ENCODE measurements at places on chromosomes 6 and 20.
A peak's percentile ranks its signal among the peaks of the same experiment; 100 is the strongest.

GRCh38 chr20:35007891-35008290, 52.2 kb downstream of the MYH7B start:
- no peak for DNase-seq

- peak; percentile 8 for DNase-seq
These were observed 115.2 kb downstream of the MRPL14 start for GRCh38 chr6:44012078-44012493.

GRCh38 chr6:88262332-88262731, 96.2 kb upstream of the CNR1 start:
- no peak for DNase-seq

DNA sequence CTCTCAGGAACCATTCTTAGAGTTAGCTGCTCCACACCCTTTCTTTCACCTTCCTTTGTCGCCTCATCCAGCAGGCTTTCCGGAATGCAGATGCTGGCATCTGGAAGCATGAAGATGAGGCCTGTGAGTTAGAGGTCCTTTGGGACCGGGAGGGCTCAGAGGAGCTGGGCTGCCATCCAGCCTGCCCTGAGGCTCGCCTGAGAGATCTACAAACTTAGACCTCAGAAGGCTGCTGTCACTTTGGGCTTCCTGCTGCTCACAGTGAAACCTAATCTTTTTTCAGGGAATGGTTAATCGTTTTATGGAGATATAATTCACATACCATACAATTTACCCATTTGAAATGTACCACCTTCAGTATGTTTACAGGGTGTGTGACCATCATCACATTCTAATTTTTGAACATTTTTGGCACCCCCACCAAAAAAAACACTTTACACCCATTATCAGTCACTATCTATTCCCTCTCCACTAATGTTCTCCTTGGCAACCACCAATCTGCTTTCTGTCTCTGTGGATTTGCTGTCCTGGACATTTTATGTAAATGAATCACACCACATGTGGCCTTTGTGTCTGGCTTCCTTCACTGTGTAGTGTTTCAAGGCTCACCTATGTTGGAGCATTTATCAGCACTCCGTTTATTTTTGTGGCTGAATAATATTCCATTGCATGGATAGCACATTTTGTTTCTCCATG, 20.0 kb upstream of the MPC1 start:
- DNase-seq: no peak

- DNase-seq: no peak
These were observed 70.1 kb upstream of the RPS6KA2 start for GRCh38 chr6:166697113-166697512.

DNA sequence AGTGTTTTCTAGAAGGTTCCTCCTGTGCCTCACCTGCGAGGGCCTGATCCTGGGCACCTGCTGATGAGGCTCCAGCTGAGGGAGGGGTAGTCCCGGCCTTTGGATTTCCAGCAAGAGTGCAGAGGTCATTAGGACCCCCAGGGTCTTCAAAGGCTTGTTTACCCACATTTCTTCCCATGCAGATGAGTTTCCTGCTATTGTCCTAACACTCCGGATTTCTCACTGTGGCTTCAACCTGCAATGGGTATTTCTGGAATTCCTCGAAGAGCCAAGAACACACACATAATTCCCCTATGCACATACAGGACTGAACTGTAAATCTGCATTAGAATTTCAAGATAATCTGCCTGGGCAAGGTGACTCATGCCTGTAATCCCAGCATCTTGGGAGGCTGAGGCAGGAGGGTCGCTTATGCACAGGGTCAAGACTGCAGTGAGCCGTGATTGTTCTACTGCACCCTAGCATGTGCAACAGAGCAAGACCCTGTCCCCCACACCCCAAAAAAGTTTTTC, 53.9 kb downstream of the ADNP start:
- no peak for DNase-seq

- no peak for DNase-seq
These were observed 46.3 kb downstream of the HBS1L start for GRCh38 chr6:135008072-135008940.

DNA sequence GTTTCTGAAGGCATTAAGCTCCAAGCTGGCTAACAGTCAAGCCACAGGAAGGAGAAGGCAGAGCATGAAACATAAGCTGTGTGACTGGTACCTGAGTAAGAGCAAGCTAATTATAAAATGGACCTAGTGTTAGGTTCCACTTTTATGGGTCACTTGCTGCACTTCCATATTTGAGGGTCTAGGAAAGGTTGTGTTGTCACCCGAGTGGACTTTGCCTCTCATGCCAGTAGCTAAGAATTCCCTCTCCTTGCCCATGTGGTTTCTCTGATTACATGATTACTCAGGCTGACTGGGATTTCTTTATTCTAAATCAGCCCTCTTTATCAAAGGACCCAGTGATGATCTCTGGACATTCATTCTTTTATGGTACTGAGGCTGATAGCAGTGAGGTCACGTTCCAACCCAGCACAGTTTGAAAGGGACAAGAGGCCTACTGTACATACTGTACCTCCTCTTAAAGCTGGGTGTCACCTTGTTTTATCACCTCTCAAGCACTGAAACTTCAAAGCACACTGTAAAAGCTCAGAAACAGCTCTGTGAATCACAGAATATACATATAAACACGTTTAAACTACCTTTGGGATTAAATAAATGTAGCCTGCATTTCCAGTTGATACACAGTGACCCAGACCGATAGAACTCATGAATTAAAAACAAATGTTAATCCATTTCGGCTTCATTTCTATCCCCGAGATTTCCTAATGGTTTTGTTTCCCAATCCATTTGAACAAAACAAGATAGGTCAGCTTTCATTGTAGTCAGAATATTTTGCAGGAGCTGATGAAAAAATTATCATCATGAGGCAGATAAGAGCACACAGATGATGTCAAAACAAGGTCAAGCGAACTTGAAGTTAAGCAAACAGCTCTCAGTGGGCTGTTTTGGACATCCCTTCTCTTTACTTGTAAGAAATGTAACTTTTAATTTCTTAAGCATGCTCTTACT, 96.5 kb downstream of the ALDH8A1 start:
- no peak for DNase-seq

- no peak for DNase-seq
These were observed 35.7 kb upstream of the GABRR1 start for GRCh38 chr6:89252907-89253306.

GRCh38 chr6:65776332-65776731, 69.3 kb upstream of the EYS start:
- DNase-seq: no peak

- DNase-seq: no peak
These were observed 89.6 kb upstream of the RIPOR2 start for GRCh38 chr6:25025248-25025918.

GRCh38 chr6:19712012-19712688, 125.0 kb upstream of the ID4 start:
- no peak for DNase-seq

DNA sequence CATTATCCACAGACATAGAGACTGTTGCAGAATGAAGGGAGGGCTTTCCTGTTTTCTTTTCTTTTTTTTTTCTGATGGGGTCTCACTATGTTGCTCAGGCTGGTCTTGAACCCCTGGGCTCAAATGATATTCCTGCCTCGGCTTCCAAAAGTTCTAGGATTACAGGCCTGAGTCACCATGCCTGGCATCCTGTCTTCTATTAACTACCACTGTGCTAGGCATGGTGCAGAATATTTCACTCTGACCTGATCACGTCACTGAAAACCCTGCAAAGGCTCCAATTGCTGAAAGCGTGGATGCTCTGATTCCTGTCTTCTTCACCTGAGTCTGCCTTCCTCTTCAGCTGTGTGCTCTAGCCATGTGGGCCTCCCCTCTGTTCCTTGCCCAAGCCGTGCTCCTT, 8.5 kb upstream of the DNMT3B start:
- DNase-seq: no peak

DNA sequence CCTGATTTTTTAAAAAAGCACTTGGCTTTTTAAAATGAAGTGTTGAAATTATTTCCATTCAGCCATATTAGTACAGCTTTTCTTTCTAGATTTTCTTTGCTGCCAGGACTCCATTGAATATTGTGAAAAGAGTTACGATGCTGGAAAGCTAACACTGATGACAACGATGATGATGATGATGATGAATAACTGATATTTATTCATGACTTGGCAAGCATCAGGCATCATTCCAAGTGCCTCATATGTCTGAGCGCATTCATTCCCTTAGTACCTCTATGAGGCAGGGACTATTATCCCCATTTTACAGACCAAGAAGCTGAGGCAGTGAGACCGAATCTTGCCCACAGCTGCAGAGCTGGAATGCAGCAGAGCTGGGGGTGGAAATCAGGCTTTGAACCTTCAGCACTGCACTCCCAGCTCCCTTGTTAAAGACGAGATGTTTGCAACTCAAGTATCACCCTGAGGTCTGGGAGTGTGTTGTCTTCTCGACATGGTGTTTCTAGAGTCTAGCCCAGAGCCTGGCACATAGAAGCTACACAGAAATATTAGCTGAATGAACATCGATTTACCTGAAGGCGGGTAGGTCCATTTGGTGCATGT, 85.5 kb upstream of the FRMD1 start:
- DNase-seq: no peak

Data from CD4-positive, alpha-beta T cell treated with Interleukin-10 for 1 hour (primary cell).